ENCODE measurements at places on chromosomes 2 and 18.

DNA sequence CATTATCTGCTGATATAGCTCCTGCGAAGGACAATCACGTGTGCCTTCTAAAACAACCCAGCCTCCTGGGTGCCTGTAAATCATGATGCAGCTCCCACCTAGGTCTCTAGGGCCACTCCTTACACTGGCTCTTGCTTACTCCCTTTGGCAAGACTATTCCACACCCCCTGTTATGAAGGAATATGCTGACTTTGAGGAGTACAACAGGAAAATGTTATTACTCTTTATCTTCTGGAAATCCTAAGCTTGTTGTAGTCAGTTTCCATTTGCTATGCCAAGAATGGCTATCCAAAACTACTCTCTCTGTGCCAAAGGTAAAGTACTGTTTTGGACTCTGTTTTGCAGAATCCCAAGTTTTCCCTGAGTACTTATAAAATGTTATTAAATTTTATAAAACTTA is 7.7 kb downstream of the SGO2 start:
- no peaks in the 10 kb centered on the region for H3K27me3 ChIP-seq
- H3K4me3 ChIP-seq, result no peak overlapping the region
- no peak for DNase-seq
- H3K36me3 ChIP-seq, result peaks cover 4% of the 10 kb centered on the region

DNA sequence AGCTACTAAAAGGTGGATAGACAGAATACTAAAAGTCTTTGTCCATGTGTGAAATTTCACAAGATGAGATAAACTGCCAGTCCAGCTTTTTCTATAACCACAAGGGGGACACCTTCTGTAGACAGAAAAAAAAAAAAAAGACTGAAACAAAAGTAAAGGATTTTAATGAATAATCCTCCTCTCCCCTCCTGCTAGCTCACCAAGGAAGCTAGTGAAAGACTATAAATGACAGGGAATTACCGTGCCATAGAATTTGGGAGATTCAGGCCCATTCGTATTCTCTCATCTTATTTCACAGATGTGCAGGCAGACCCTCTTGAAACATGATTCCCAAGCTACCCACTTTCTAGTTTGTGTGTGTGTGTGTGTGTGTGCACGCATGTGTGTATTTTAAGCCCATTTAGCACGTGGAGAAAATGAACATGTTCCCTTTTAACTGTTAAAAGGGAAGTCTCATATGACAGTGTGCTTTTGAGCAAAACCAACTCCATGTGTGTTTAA is 36.3 kb upstream of the SLC8A1 start:
- no peak overlapping the region for H3K27ac ChIP-seq
- peaks cover 21% of the 10 kb centered on the region for H3K4me1 ChIP-seq
- H3K36me3 ChIP-seq, result no peaks in the 10 kb centered on the region
- no peak for DNase-seq
- H3K4me3 ChIP-seq, result no peak overlapping the region

- peaks cover 32% of the 10 kb centered on the region for H3K36me3 ChIP-seq
- H3K4me3 ChIP-seq, result no peak overlapping the region
- peaks cover 12% of the 10 kb centered on the region for H3K4me1 ChIP-seq
- H3K27me3 ChIP-seq, result peaks cover 2% of the 10 kb centered on the region
- no peak overlapping the region for H3K27ac ChIP-seq
Measured at GRCh38 chr2:97840198-97840597, 126.8 kb downstream of the ZAP70 start.

DNA sequence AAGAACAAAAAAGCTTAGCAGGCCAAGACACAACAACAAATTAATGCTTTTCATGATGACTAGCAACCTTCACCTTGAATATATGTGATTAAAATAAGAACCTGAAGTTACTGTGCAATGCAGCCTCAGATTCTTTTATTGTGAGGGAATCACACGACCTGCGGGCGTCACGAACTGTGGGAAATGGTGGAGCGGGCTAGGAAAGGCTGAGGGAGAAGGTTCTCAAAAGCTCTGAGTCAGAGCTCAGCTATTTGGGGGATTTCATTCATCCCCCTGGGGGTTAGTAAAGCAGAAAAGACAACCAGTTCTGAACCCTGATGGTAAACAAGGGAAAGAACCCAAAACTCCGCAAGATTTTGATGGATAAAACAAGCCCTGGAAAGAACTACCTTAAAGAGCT is 89.3 kb upstream of the NCKAP5 start:
- H3K4me3 ChIP-seq, result no peak overlapping the region
- H3K27ac ChIP-seq, result no peak overlapping the region
- DNase-seq, result no peak
- no peaks in the 10 kb centered on the region for H3K4me1 ChIP-seq
- H3K36me3 ChIP-seq, result no peaks in the 10 kb centered on the region
- H3K27me3 ChIP-seq, result peaks cover 2% of the 10 kb centered on the region

DNA sequence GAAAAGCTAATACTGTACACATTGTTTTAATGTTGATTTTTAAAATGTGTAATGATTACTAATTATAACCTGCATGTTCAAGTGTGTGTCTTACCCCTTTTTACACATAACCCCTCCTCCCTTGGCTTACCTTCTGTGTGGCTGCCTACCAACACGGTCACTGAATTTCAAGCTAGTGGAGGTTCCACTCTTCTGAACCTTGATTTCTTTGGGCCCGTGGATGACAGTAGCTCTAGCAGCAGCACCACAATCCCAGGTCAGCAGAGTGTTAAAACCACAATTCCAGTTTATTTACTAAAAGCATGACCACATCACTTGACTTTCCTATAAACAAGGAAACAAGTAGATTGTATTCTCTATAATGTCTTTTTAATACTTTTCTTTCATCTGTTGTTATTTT is 56.9 kb downstream of the AFTPH start:
- H3K27ac ChIP-seq, result no peak overlapping the region
- H3K36me3 ChIP-seq, result peaks cover 5% of the 10 kb centered on the region
- H3K27me3 ChIP-seq, result no peaks in the 10 kb centered on the region
- H3K4me1 ChIP-seq, result peaks cover 6% of the 10 kb centered on the region
- DNase-seq, result no peak

GRCh38 chr2:71156573-71156972 is 26.1 kb downstream of the MPHOSPH10 start:
- peaks cover 6% of the 10 kb centered on the region for H3K4me1 ChIP-seq
- no peak overlapping the region for H3K27ac ChIP-seq
- DNase-seq, result no peak
- peaks cover 3% of the 10 kb centered on the region for H3K36me3 ChIP-seq

DNA sequence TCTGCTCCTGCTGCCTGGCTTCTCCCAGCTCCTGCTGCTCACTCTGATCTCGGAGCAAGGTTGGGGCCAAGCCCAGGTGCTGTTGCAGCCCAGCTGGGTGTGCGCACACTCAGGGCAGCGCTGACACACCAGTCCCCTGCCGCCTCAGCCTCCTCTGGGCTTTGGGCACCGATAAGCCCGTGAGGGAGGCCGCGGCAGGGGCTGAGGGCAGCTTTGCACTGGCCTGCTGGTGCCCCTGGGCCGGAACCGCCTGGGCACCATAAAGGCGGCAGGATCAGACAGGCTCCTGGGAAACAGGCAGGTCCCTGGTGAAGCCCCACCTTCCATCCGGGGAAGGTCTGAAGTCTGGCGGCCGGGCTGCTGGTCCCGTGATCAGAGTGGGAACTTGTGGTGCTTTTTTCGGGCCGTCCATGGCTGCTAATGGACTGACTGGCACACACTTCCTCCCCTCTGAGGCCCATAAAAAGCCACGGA is 14.1 kb upstream of the EML6 start:
- no peak overlapping the region for H3K27ac ChIP-seq
- H3K4me1 ChIP-seq, result no peaks in the 10 kb centered on the region
- no peaks in the 10 kb centered on the region for H3K36me3 ChIP-seq
- no peak overlapping the region for H3K4me3 ChIP-seq
- DNase-seq, result no peak
- H3K27me3 ChIP-seq, result peaks cover 9% of the 10 kb centered on the region

DNA sequence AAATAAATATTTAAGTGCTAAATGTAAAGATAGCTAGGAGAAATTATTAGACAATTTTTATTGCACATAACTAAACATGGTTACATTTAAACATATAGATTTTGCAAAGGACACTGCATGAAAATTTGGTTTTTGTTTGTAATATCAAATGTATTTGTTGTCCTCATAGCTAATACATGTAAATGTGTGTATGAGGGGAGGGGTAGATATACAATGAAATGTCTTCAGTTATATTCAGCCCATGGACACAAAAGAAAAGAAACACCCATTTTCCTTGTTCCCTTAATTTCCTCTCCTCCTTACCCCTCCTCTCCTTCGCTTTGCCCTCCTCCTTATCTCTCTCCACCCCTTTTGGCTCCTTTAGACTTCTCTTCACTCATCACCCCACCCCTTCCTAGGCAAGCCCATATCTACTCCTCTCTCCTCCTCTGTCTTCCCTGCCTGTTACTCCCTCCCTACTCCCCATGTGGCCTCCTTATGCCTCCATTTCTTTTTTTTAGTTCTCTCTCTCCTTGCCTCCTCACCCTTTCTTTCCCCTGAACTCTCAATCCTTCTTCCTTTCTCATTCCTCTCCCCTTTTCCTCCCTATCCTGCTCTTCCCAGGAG is 1.4 kb downstream of the COL3A1 start:
- no peak for DNase-seq
- H3K27me3 ChIP-seq, result peaks cover 3% of the 10 kb centered on the region
- no peaks in the 10 kb centered on the region for H3K4me1 ChIP-seq
- no peak overlapping the region for H3K4me3 ChIP-seq

- H3K4me1 ChIP-seq, result no peaks in the 10 kb centered on the region
- H3K4me3 ChIP-seq, result no peak overlapping the region
- H3K27me3 ChIP-seq, result no peaks in the 10 kb centered on the region
- no peaks in the 10 kb centered on the region for H3K36me3 ChIP-seq
- no peak for DNase-seq
Measured at GRCh38 chr2:178394859-178395258, 56.1 kb downstream of the PRKRA start.

DNA sequence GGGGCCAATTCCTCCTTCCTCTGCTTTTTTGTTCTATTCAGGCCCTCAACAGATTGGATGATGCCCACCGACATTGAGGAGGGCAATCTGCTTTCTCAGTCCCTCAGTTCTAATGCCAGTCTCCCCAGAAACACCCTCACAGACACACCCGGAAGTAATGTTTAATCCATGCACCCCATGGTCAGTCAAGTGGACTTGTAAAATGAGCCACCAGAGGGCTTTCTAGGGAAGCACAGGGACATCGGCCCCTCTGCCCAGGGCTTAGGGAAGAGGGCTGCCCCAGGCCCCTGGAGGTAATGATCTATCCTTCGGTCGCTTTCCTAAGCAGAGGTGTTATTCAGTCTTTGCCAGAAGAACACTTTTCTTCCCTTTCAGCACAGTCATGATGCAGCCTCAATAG is 107.4 kb downstream of the PDCL3 start:
- no peak for DNase-seq
- no peak overlapping the region for H3K27ac ChIP-seq
- no peaks in the 10 kb centered on the region for H3K27me3 ChIP-seq
- no peaks in the 10 kb centered on the region for H3K4me1 ChIP-seq

- no peaks in the 10 kb centered on the region for H3K4me1 ChIP-seq
- H3K4me3 ChIP-seq, result no peak overlapping the region
- no peak overlapping the region for H3K27ac ChIP-seq
- H3K36me3 ChIP-seq, result no peaks in the 10 kb centered on the region
Measured at GRCh38 chr2:2831633-2832032, 500.6 kb upstream of the MYT1L start.

- H3K27me3 ChIP-seq, result no peaks in the 10 kb centered on the region
- H3K4me1 ChIP-seq, result peaks cover 11% of the 10 kb centered on the region
- no peaks in the 10 kb centered on the region for H3K36me3 ChIP-seq
- H3K4me3 ChIP-seq, result no peak overlapping the region
- DNase-seq, result no peak
Measured at GRCh38 chr2:9967053-9967775, 15.7 kb downstream of the GRHL1 start.

DNA sequence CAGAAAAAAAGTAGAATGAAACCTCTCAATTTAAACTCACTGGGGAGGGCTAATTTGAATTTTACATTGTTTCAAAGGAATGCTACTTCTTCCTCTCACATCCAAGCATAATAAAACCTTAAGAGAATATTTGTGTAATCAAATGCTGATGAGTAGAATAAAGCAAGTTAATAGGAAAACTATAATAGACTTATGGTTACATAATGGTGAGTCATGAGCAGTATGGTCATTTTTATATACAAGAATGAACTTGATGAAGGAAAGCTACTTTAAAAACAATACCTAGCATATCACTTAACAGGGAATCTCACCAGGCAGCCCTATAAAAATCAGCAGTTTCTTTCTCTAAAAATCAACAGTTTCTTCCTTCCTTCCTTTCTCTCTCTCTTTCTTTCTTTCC is 80.3 kb downstream of the VSNL1 start:
- no peak overlapping the region for H3K4me3 ChIP-seq
- no peaks in the 10 kb centered on the region for H3K36me3 ChIP-seq
- no peak for DNase-seq

- H3K4me3 ChIP-seq, result no peak overlapping the region
- H3K36me3 ChIP-seq, result no peaks in the 10 kb centered on the region
- H3K4me1 ChIP-seq, result no peaks in the 10 kb centered on the region
- H3K27me3 ChIP-seq, result peaks cover 7% of the 10 kb centered on the region
Measured at GRCh38 chr2:88471083-88471942, 18.8 kb upstream of the FOXI3 start.

GRCh38 chr2:149808556-149808955 is 221.0 kb upstream of the MMADHC start:
- no peaks in the 10 kb centered on the region for H3K4me1 ChIP-seq
- H3K27me3 ChIP-seq, result no peaks in the 10 kb centered on the region
- H3K4me3 ChIP-seq, result no peak overlapping the region
- no peak overlapping the region for H3K27ac ChIP-seq
- DNase-seq, result no peak
- no peaks in the 10 kb centered on the region for H3K36me3 ChIP-seq

- H3K27me3 ChIP-seq, result no peaks in the 10 kb centered on the region
- DNase-seq, result no peak
- no peaks in the 10 kb centered on the region for H3K36me3 ChIP-seq
Measured at GRCh38 chr2:23900541-23901322, 26.2 kb downstream of the ATAD2B start.

DNA sequence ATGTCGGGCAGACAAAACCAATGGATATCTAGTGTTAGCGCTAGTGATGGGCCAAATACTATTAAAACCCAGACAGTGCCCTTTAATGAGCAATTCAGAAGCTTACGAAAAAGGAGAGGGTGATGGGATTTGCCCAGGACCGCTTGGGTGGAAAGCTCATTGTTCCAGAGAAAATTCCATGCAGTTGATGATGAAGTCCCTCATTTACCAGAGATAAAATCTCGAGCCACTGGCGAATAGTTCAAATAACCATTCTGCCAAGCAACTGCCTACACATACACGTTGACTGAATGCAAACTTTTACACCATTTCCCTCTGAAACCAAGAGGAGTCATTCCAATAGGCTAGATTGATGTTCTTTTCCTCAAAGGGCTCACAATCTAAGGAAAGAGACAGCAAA is 73.6 kb upstream of the ARL4C start:
- H3K36me3 ChIP-seq, result no peaks in the 10 kb centered on the region
- peaks cover 8% of the 10 kb centered on the region for H3K27me3 ChIP-seq
- no peak overlapping the region for H3K27ac ChIP-seq
- no peak for DNase-seq

GRCh38 chr2:234046521-234046920 is 4.0 kb upstream of the SPP2 start:
- DNase-seq, result no peak
- H3K27ac ChIP-seq, result no peak overlapping the region
- no peak overlapping the region for H3K4me3 ChIP-seq
- peaks cover 4% of the 10 kb centered on the region for H3K4me1 ChIP-seq

- no peaks in the 10 kb centered on the region for H3K36me3 ChIP-seq
- H3K27ac ChIP-seq, result no peak overlapping the region
- no peaks in the 10 kb centered on the region for H3K4me1 ChIP-seq
- peaks cover 2% of the 10 kb centered on the region for H3K27me3 ChIP-seq
Measured at GRCh38 chr2:172207911-172208310, 105.2 kb upstream of the DLX2 start.

GRCh38 chr2:234500394-234501006 is 3.6 kb upstream of the ARL4C start:
- peaks cover 10% of the 10 kb centered on the region for H3K36me3 ChIP-seq
- H3K4me3 ChIP-seq, result peak overlapping the region; percentile 81
- peak; percentile 70 for DNase-seq
- peaks cover 26% of the 10 kb centered on the region for H3K27me3 ChIP-seq

Data from immature natural killer cell (primary cell).